Stimulated activated CD8-positive, alpha-beta memory T cell treated with anti-CD3 and anti-CD28 coated beads, Interleukin-12 subunit alpha, Interleukin-12 subunit beta, amount 100 ng/mL, for 1 hour (primary cell): ENCODE measurements at places on chromosomes 2 and 18.

DNA sequence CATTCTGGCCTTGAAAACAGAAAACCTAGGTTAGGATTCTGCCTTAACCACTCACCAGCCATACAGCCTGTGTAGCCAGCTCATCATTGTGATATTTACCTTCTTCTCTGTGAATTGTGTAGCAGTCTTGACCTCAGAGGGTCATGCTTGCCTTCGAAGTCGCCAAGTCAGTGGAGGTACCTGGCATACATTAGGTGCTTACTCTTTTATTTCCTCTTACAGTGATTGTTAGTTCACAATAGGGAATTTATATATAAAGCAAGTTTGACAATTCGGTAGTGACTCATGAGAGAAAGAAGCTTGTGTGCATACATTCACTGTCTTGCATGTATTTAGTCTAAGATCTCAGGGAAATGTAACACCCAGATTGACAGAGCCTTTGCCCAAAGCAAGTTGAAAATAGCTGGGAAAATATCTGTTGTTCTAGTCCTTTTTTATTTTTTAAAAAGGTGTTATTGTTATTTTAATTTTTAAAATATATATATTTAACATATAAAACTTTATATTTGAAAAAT lies 290.6 kb downstream of the PTGR3 start:
- DNase-seq, result no peak

- DNase-seq, result no peak
Measured at GRCh38 chr18:39946623-39947061, 2008.4 kb upstream of the PIK3C3 start.

- DNase-seq, result no peak
Measured at GRCh38 chr2:44242904-44243303, 32.4 kb upstream of the SLC3A1 start.

- no peak for DNase-seq
Measured at GRCh38 chr2:168404764-168405163, 51.3 kb upstream of the CERS6 start.

DNA sequence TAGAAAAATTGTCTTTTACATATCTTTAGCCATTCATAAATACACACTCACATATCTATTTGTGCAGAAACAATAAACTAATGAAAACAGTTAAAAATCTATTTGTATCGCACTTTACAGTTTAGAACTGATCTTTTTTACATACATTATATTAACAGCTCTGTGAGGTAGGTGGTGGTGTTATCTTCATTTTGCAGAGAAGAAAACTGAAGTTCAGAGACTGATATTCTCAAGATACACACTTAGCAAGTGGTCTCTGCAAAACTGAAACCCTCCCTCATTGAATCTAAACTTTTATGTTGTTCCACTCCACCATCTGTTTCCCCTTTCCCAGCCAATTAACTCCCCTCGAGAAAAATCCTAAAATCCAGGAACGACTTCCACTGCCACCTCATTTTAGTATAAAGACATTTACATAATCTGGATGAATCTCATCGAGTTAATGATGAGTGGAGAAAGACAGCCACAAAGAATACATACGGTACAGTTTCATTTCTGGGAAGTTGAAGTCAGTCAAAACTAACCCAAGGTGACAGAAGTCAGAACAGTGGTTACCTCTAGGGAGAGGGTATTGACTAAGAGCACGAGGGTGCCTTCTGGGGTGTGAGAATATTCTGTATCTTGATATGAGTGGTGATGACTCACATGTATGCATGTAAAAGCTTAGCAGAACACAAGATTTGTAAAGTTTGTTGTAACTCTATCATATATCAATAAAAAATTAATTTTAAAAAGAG lies 524.2 kb upstream of the TCF4 start:
- no peak for DNase-seq

DNA sequence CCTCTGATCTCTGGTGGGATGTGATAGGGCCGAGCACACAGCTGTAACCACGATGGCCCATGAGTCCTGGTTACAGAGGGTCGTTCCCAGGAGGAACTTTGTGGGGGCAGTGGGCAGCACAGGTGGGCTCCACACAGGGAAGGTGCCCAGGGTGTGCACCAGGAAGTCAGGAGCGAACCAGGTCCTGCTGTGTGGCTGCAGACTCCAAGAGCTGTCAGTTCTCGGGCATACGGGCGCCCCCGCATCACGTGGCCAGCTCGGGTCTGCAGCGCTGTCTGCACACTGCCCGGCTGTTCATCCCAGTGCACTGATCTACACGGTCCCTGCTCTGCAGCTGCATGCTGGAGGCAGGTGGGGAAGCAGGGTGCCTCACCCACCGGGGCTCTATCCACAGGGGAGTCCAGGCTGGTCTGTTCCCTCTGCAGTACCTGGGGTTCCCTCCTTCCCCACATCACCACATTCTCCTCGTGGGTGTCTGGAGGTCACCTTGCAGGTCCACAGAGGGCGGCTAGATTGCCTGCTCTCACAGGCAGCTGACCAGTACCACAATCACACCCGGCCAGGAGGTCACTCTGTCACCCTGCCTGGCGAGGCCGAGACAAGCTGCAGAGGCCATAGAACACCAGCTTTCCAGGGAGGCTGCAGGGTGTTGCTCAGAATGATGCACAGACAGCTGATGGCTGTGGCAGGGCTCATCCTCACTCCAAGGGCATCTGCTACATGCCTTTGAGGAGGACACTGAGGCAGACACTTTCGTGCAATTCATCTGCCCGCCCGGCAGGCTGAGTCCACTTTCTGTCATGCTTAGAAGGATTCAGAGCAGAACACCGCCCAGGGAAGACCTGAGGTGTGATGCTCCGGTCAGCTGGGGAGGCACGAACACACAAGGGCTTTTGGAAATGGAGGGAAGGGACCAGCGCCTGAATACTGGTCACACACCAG lies 202.7 kb downstream of the EIPR1 start:
- DNase-seq, result no peak

DNA sequence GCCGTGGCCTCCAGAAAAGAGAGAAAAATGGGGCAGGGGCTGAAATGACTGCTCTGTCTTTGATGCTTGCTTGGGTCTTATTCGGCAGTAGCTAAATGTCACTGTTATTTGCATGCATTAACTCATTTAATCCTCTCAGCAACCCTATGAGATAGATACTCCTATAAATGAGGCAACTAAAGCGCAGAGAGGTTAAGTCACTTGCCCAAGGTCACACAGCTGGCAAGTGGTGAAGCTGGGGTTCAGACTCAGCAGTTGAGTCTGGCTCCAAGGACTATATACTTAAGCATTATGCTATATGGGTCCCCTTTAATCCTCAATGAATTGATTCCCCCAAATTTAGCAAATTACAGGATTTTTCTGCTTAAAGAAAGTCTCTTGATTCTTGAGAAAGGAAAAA lies 9.2 kb upstream of the SLC66A3 start:
- no peak for DNase-seq

- DNase-seq, result no peak
Measured at GRCh38 chr2:153497938-153498629, 19.5 kb upstream of the RPRM start.

DNA sequence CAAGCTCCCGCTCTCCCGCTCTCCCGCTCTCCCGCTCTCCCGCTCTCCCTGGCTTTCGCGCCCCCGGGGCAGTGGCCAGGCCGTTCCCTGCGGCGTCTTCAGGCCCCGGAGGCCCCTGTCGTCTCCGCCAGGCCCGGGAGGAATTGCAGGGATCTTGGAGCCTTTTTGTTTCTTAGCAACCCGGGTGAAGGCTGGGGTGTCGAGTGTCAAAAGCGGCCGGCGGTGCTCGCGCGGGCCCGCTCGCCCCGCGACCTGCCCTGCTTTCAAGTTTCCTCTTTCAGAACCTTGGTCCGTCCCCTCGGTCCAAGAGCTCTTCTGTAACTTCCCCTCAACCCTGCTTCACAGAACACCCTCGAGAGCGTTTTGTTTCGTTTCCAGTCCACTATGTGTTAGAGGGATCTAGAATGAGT lies 1.4 kb downstream of the RNF138 start:
- peak; percentile 11 for DNase-seq

DNA sequence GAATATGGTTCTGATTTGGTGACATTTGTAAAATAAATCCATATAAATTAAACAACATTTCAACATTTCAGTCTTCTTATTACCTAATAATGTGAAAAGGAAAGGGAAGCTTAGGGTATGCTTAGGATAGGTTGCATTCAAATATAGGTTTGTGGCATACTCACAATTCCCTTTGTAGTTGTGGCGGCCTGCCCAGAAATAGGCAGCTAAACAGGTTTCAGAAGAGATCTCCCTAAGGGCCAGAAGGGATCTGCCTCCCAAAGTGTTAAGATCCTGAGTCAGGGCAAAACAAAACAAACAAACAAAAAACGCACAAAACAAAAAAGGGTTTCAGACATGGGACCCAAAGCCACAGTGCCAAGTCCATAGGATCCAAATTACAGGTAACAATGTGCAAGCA lies 41.4 kb upstream of the TCF7L1 start:
- no peak for DNase-seq

DNA sequence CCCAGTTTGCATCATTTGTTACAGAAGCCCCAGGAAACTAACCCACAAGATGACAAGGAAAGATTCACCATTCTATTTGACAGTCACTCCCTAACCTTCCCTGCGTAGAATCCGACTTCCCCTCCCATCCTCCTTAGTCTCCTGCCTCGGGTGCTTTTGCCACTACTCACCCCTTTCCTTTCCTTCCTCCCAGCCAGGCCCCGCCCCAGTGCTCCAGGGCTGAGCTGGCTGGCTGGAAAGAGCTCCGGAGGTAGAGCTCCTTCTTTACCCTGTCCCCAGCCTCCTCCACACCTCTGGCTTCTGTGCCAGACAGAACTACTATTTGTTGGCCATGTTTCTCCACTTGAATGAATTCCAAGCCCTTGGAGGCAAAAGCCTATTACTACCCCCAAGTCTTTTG lies 317.6 kb upstream of the NCKAP5 start:
- DNase-seq, result no peak

DNA sequence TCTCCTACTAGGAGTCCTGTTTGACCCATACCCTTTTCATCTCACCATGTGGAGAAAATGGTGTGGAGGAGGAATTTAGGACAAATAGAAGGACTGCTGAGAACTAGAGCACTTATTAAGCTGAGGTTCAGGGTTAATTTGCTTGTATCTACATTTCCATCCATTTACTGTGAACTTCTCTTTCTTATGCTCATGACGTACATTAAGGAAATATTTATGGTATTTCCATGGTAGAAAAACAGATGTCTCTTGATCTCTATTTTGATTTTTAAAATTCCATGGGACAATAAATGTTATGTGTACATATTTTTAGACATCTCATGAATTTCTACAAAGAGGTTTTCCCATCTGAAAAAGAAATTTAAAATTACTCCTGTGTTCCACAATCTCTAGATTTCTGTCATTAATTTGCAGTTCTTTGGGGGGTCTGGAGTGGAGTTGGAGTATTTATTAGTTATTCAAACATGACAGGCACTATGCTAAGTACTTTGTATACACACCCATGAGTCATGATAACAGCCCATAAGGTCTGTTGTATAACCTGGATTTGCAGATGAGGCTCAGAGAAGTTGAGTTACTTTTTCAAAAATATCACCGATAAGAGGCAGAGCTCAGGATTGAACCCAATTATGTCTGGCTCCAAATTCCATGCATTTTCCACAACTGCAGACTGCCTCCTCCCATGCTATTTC lies 112.6 kb downstream of the COPS8 start:
- no peak for DNase-seq

DNA sequence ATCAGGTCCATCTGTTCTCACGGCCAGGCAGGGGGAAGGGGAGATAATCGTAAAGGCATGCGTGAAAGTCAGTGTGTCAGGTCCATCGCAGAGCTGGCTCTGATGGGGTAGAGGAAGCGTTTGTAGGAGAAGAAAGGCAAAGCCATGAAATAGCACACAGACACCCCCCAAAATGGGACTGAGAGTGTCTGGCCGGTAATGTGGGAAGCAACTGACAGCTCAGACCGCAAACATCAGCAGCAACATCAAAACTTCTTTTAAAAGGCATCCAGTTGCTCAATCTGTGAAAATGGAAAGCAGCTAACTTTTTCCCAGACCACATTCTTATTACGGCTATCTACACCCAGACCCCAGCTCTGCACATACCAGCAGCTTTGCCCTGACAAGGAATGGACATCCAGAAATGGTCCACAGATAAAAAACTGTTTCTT lies 232.6 kb downstream of the EN1 start:
- no peak for DNase-seq

DNA sequence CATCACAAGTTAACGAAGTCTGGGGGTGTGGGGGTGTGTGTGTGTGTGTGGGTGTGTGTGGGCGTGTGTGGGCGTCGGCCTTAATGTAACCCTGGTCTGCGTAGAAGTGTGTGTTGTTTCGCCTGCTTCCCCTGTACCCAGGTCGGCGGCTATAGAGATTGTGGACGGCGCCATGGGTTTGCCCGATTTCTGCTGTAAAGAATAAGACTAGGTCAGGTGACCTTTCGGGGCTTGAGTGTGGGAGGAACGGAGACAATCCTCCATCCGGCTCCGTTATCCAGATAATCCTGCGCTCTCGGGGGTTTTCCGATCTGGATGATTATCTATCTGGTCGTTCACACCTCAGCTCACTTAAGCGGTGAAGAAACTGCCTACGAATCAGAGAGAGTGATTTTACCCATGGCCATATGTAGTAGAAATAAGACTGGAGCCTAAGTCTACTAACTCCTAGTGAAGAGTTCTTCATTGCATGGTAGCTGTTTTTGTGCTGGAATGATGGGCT lies 543 bp downstream of the HADHB start:
- peak; percentile 40 for DNase-seq

DNA sequence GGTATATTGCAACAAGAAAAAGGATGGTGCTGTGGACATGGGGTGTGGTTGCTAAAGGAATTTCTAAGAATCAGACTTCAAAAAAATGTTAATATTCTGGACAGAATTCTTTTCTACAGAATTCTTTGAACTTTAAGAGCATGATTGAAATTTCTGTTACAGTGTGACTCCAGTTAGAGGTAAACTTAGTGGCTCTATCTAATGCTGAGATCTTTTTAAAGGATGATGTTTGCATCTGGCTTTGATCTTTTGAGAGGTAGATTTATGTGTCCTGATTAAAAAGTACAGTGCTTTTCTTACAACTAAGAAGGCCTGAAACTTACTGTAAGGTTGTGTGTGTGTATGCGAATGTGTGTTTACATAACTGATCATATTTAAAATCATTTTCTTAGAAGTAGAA lies 25.4 kb downstream of the NCK2 start:
- DNase-seq, result no peak

DNA sequence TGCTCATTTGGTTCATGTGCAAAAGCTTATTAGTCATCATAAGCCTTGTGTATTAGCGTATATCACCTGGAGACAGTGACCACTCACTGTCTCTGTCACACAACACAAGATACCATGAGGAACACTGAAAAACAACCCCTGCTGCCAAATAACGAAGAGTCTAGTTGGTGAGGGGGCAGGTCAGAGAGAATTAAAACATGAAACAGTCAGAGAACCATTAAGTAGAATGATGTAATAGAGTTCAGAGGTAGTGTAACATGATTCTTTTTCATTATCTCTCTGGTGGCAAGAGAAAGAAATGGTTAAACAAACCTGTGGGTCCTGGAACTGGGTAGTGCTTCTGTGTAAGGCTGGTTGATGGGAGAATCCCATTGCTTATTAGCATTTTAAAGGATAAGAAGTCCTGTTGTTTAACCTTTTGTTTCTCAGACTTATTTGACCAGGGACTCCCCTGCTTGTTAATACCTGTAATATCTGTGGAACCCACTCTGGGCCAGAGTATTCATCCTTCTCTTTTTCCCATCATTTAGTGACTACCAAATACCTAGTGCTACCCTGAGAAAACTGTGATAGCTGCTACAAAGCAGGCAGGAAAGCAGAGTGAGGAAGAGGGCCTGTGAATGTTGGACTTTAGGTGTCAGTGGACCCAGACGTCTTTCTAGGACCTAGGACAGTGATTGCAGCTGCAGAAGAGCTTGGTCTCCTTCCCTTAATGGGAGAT lies 38.0 kb downstream of the PTRHD1 start:
- DNase-seq, result no peak

GRCh38 chr2:6917761-6918421 lies 679 bp downstream of the RNF144A start:
- DNase-seq, result no peak
